Pancreas (tissue), 10 donors: ENCODE measurements at places on chromosomes 1 and 21. TPM values are rescaled to one million over a fixed set of nuclear protein-coding genes. Genes with fewer than 3 reads are reported as not detected.

- no peak for DNase-seq
Measured at GRCh38 chr1:194931166-194931565, 1677.1 kb downstream of the KCNT2 start.

GRCh38 chr1:195867638-195868037 lies 740.6 kb downstream of the KCNT2 start:
- DNase-seq, result no peak

- DNase-seq, result no peak
Measured at GRCh38 chr1:205930195-205930577, 13.1 kb downstream of the SLC26A9 start.

- DNase-seq, result no peak
Measured at GRCh38 chr1:22101199-22101598, 41.7 kb downstream of the WNT4 start.

- no peak for DNase-seq
Measured at GRCh38 chr1:77279929-77280328, 1.9 kb upstream of the AK5 start.

CACHD1 gene
- total RNA-seq, result 7.1 TPM

DNA sequence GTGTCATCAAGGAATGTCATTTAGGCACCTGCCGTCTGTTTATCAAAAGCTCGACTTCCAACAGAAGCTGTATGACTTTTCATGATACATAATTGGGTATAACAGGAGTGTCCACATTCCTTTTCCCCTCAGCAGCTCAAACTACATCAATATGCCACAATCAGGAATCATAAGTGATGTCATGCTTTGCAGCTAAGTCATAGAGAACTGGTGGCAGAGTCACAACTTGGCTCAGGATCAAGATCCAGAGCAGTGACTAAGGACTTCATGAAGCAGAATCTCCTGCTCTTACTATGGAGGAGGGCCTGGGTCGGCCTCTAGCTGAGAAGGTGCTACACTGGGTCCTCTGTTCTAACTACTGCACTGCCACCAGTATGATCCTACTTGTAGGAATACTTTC lies 36.5 kb upstream of the AGBL4 start:
- no peak for DNase-seq

- no peak for DNase-seq
Measured at GRCh38 chr1:92995441-92996430, 34.5 kb upstream of the DIPK1A start.

DNA sequence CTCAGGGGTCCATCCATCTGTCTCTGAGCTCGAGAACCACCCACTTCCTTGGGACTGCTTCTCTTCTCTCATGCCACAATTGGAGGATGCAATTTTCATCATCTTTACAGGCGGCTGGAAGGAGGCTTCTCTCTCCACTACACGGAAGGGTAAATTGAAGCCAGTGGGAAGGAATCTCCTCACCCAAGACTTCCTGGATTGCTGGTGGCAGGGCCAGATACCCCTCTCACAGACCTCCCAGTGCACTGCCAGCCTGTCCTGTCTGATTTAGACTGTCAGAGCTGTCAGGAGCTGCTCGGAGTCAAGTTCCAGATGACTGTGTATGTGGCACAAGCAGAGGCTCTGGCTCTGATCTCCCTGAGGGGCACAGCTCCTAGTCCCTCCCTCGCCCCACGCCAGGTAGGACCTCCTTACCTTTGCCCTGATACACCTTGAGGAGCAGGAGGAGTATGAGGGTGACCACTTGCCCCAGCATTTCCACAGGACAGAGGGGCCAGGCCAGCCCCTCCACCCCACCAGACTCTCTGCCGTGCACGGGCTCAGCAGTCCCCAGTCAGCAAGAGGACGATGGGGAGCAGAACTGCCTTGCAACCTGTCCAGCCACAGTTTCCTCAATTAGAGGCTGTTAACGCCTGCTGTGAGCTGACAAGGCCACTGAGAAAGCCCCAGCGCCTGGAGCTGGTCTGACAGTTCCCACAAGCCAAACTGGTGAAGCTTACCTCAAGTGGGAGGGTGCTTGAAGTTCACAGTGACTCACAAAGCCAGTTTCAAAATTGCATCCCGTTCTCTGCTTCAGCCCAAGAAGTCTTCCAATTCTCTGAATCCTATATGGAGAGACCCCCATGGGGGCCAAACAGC lies at the start of gene CD244:
Gene CD244, minus strand, starts transcription at position 685 of the 858 bp plus-strand sequence. Its CDS starts 210 bp downstream, at position 475.
- no peak for DNase-seq

DNA sequence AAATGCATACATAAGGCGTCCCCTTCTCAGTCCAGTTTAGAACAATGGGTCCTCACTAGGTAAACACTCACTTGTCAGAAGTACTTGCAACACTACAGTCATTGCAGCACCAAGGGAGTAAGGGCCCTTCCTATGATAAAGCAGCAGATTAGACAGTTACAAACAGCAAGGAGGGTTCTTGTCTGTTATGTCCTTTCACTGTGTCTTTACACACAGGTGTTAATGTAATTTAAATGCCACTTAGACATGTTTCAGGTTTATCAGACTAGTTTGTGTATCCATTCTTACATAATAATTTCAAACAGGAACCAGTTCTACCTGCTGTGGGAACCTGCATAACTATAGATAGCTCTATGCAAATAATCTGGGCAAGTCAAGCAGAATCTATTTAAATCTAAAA lies 105.6 kb upstream of the USH2A start:
- no peak for DNase-seq

DNA sequence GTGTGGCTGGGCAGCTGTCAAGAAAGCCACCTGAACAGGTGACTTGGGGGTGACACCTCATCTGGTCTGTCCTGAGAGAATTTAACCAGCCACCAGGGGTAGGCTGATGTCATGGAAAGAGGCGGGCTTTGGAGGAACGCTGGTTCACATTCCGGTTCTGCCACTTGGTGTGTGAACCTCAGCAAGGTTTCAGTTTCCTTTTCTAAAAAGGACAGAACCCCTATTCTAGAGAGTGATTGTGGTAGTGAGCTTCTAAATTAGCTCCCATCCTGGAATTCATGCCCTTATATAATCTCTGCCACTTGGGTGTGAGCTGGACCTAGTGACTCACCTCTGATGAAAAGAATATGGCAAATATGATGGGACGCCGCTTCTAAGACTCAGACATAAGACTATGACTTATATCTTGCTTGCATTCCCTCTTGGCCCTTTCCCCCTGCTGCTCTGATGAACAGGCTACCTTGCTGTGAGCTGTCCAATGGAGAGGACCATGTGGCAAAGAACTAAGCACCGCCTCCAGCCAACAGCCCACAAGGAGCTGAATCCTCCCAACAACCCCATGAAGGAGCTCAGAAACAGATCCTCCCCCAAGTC lies 332.1 kb downstream of the RRAGC start:
- peak; percentile 21 for DNase-seq

KRTAP7-1 gene
- not detected for total RNA-seq

MEGF6 gene
- total RNA-seq, result 5.3 TPM

KLF17 gene
- not detected for total RNA-seq

ZRANB2 gene
- 45.0 TPM for total RNA-seq

- no peak for DNase-seq
Measured at GRCh38 chr1:24179251-24179840, 7.7 kb downstream of the IFNLR1 start.

GRCh38 chr1:11707621-11708276 lies 16.2 kb downstream of the DRAXIN start:
- DNase-seq, result peak; percentile 75

GRCh38 chr1:56816264-56816663 lies 2.9 kb downstream of the FYB2 start:
- no peak for DNase-seq

DNA sequence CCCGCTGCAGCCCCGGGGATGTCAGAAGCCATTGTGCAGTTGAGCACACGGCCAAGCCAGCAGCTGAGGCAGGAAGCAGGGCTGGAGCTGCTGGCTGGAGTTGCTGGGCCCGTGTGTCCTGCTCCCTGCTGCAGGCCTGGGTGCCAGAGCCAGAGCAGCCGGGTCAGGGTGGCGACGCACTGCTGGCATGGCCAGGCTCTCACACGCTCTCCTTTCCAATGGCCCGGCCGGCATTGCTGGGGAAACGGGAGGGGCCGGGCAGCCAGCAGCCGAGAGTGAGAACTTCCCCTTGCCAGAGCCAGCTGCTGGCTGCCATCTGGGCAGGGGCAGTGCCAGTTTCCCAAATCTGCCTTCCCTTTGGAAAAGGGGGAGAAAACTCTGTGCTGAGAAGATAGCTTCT lies 82.4 kb upstream of the PROX1 start:
- DNase-seq, result no peak

TNFAIP8L2 gene
- total RNA-seq, result 3.8 TPM

GRCh38 chr1:175873290-175873935 lies 130.0 kb upstream of the TNR start:
- no peak for DNase-seq

HS2ST1 gene
- total RNA-seq, result 16.1 TPM

DNA sequence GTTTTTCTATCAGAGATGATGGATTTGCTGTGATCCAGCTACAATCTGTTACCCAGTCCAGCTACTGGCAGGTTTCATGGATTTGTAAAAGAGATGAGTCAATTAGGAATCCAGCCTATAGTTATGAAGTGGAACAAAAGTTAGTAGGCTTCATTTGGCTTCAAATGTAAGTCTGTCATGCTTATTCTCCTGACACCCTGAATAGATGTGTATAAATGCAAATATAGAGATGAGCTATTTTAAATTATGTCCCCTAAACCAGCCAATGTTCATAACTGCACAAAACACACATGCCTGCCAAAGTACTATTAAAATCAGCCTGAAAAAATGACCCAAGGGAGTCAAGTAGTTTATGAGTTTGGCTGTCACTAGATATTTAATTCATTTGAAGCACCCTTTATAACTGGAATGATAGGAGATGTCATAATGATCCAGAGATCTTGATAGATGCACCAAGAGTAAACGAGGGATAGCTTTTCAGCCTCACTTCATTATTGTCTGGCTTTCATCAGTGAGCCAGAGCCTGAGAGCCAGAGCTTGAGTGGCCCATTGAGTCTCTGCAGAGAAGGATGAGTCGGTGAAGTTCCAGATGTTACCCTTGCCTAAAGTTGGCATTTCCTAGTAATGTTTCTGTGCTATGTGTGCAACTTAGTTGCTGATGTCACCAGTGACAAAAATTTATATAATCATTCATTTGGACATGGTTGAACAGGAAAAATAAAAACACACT lies 11.8 kb upstream of the NTMT2 start:
- no peak for DNase-seq

DNA sequence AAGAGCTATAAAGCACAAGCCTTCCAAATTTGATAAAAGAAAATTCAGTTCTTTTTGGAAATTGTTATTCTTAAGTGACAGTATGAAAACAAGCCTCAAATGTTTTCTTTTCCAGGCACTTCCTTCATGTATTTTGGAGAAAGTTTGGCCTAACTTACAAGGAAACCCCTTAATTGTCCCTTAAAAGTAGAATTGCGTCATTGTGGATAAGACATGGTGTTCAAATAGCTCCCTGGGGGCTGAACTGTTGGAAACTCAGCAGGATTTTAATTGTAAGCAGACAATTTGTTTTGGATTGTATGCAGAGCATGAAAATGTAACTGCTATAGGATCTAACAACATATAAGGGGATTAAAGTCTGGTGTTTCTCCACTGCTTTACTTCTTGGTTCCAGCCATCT lies 35.4 kb upstream of the FGGY start:
- DNase-seq, result no peak

- no peak for DNase-seq
Measured at GRCh38 chr1:17192394-17193221, 12.3 kb upstream of the PADI1 start.

- no peak for DNase-seq
Measured at GRCh38 chr1:59054172-59054571, 242.7 kb upstream of the FGGY start.

AQP10 gene
- total RNA-seq, result 0.09 TPM

- DNase-seq, result no peak
Measured at GRCh38 chr1:68889471-68889870, 392.6 kb upstream of the DEPDC1 start.

- no peak for DNase-seq
Measured at GRCh38 chr21:26443867-26444266, 129.2 kb downstream of the CYYR1 start.

FCRL4 gene
- total RNA-seq, result not detected

BRDT gene
- total RNA-seq, result not detected

GRCh38 chr21:7947422-7947821 lies 2574.0 kb upstream of the TPTE start:
- DNase-seq, result no peak

- DNase-seq, result no peak
Measured at GRCh38 chr21:32562915-32563314, 22.4 kb downstream of the TCP10L start.

GOLPH3L gene
- total RNA-seq, result 32.2 TPM

PATJ gene
- total RNA-seq, result 27.2 TPM

DNA sequence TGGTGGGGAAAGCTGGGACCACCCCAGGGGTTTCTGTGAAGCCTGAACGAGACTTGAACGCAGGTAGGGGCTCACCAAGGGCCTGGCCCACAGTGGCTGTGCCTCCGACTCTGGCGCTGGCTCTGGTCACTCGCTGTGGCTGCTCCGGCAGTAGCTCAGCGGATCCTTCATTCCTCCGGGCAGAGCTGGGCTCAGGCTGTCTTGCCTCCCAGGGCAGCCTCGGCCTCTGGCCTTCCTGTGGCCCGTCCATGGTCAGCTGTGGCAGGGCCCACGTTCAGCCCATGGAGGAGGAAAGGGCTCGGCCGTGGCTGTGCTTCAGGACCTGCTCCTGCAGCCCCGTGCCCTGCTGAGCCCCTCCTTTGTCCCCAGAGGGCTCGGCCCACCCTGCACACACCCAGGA lies 162.9 kb upstream of the C1orf174 start:
- DNase-seq, result no peak

- DNase-seq, result no peak
Measured at GRCh38 chr1:115630342-115630741, 11.4 kb upstream of the VANGL1 start.

C8A gene
- total RNA-seq, result not detected

DNA sequence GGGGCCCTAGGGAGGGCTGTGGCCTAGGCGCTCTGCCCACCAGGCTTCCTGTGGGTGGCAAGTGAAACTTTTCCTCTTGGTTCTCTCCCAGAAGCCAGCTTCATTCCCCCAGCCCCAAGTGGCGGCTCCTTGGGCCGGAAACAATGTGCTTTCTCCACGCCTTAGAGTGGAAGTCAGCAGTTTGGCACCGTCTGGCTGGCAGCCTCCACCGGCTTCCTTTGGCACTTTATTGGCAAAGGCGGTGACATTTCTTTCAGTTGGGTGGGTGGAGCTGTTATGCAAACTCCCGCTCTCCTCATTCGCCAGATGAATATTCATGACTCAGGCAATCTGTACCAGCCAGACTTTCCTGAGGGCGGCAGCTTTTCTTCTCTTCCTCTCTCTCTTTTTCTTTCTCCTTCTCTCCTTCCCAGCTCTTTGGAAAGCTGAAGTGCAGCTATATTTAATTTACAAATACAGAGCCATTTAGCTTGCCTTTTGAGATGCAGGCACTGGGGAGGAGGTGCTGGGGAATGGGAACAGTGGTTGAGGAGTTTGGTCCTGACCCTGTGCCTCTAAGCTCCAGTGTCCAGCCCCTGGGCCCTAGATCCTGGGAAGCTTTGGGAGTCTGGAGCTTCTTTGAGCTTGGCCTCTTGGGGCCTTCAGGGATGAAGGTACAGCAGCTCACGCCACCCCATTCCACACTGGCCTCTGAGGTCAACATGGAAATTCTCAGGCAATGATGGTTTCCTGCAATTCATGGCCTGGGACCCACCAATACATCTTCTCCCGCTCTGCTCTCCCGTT lies 67.8 kb upstream of the POU3F1 start:
- peak; percentile 46 for DNase-seq
